ENCODE measurements at places on chromosomes 2 and 18.
A peak's percentile ranks its signal among the peaks of the same experiment; 100 is the strongest.

DNA sequence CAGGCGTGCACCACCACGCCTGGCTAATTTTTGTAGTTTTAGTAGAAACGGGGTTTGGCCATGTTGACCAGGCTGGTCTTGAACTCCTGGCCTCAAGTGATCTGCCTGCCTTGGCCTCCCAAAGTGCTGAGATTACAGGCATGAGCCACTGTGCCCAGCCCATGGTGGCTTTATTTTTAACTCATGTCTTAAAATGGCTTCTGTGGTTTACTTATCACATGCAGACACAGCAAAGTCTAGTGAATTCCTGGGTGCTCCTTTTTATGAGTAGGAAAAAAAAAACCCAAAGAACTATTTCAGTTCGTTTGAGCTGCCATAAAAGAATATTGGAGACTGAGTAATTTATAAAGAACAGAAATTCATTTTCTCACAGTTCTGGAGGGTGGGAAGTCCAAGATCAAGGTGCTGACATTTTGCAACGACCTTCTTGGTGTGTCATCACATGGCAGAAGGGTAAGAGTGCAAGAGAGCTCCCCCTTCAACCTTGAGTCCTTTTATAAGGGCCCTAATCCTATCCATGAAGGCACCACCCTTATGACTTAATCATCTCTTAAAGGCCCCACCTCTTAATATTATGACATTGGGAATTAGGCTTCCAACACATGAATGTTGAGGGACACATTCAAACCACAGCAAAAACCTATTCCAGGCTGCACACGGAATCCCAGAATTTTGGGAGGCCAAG lies 12.6 kb upstream of the REL start:
- no peak for DNase-seq

GRCh38 chr2:98494699-98495098 lies 50.0 kb downstream of the INPP4A start:
- no peak for DNase-seq

- DNase-seq, result no peak
Measured at GRCh38 chr18:70021043-70021442, 73.4 kb upstream of the CD226 start.

DNA sequence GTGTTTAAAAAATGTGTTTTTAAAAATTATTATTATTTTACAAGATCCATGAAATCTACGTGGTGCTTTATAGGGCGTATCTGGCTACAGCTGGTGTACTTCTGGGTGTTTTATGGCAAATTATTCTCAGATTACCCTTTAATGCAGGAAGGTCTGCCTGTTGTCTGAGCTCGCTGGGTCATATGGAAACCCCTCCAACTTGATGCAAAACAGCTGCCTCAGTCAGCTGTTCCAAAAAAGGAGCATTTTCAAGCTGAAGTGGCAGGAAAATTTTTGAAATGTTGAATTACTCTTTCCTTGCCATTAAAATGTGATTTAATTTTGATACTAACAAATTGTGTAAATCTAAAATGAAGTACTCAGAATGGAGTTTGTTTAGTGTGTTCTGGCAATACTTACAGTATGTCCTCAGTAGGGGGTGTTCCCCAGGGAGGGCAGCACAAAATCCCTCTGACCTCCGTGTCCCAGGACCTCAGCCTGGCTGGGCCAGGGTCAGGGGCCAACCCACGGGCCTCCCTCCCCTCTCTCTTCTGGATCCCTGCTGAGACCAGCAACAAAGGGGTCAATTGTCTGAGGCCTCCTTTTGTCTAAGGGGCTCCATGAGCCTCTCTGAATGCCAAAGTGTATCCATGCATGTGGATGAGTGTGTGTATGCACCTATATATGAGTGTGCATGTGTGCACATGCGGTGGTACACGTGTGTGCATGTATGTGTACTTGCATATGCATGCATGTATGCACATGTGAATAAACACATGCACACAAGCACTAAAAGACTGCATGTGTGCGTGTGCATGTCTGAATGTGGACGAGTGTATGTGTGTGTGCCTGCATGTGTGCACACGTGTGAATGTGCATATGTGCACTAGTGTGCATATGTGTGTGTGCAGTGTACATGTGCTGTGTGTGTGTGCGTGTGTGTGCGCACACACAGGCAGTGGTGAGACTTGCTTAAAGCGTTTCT lies 105.4 kb downstream of the ACOXL start:
- DNase-seq, result no peak

DNA sequence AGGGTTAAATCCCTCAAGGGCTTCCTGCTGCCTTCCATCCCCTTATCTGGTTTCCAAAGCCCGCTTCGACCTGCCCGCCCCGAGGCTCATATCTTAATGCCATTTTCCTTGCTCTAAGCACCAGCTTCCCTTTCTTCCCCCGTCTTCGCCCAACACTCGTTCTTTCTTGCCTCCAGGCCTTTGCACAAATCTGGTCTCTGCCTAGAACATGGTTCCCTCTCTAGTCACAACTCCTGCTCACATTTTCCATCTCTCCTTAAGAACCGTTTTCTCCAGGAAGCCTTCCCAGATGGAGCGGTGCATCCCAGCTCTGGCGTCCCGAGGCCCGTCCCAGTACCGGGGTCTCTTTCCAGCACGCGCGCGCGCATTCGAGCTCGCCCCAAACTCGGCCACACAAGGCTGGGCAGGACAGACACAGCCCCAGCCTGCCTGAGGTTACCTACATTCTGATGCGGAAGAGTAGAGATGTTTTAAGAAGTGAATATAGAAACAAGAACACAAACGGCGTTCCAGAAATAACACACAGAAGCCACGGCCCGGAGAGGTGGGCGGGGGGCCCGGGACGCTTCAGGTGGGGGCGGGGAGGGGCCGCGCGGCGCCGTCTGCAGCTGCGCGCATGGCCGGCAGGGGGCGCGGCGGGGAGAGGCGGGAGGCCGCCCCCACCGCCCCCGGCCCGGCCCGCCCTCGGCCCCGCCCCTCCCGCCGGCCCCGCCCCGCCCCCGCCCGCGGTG lies at the start of gene DGKD:
DGKD (plus strand) TSS at position 726 of the 731 bp plus-strand sequence. CDS start 25 bp downstream, outside the sequence.
- DNase-seq, result no peak

- DNase-seq, result peak; percentile 18
Measured at GRCh38 chr2:31523871-31524492, 56.8 kb downstream of the SRD5A2 start.

DNA sequence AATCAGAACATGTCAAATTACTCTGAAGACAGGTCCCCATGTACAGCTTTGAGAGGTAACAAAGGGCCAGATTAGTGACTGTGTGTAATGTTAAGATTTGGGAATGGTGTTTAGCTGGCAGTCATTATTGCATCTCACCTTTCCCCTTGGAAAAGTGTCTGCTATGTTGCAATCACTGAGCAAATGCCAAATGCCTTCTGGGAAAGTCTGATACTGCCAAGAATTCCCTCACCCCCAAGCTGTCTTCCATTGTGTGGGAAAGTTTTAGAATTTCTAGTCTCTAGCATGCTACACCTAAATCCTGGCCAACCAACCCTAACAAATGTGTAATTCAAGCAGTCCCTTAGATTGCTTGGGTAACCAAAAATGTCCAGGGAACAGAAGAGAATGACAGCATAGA lies 13.6 kb upstream of the PELI1 start:
- no peak for DNase-seq

- DNase-seq, result no peak
Measured at GRCh38 chr2:187815113-187815512, 260.9 kb upstream of the TFPI start.

DNA sequence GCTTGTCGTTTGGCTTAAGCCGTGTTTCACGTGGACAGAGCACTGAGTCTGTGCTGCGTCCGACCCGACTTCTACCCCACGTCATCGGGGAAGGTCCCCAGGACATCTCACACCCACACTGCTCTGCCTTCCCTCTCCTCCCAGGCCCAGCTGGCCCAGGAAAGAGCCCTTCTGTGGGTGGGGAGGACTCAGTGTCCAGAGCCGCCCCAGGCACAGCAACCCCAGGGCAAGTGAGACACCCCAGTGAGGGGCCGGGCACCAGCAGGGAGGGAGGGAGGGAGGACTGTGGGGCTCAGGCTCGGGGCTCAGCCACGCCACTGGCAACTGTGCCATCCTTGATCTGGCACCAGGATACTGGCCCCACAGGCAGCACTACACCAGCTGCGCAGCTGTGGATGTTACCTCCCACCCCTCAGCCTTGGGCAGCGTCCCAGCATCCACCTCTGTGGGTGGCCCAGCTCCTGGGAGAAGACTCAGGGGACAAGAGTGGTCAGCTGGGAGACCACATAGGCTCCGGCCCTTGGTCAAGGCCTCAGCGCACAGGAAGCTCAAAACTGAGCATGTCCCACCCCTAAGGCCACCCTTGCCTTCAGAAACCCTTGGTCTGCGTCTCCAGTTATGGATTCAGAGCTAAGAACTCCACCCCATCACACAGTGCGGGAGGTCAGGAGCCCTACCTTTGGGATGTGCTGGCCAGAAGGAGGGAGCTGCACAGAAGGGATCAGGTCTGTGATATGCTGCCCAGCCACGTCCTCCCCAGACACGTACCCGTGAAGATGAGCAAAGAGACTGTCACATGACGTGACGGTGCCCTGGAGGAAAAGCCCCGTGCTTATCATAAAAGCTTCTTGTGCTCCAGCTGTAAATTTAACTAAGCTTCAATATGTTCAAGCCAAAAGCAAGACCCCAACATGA lies 11.7 kb downstream of the PASK start:
- DNase-seq, result no peak

DNA sequence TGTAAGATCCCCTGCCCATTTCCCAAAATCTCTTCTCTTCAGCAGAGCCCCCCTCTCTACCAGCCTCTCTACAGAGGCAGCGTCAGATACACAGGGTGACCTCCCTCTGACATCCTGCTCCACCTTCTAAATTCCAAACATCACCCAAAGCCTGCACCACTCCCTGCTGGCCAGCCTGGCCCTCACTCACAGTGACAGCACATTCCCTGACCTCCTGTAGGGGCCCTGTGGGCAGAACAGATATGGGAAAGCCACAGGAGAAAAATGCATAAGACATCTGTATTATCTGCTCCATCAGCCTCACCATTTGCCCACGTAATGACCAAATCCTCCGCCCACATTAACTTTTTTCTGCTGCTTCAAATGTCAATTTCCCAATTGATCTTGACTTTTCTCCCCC lies 40.6 kb downstream of the TRABD2A start:
- no peak for DNase-seq

DNA sequence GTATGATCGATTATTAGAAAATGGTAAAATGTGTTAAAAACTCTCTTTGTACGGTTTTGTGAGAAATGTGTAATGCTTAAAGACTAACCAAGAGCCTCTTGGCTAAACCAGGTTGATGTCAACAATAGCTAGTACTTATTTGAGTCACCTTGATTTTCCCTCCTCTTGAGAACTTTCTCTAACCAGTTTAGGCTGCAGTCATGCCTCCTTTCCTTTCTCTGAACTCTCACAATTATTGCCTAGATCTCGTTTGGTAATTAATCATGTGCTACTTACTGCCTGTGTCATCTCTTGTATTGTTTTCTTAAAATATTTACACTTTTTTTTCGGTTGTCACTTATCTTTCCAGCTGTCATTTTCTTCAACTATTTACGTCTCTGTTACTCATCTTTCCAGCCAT lies 1.1 kb upstream of the EPC2 start:
- no peak for DNase-seq

- no peak for DNase-seq
Measured at GRCh38 chr2:101253703-101254450, 1.2 kb downstream of the CNOT11 start.
